ENCODE measurements at places on chromosomes 3 and 15.

- no peak for DNase-seq
These were observed 1.4 kb downstream of the VHL start for GRCh38 chr3:10142707-10143560.

- DNase-seq, result no peak
These were observed 43.5 kb downstream of the ARRDC4 start for GRCh38 chr15:98003996-98004395.

DNA sequence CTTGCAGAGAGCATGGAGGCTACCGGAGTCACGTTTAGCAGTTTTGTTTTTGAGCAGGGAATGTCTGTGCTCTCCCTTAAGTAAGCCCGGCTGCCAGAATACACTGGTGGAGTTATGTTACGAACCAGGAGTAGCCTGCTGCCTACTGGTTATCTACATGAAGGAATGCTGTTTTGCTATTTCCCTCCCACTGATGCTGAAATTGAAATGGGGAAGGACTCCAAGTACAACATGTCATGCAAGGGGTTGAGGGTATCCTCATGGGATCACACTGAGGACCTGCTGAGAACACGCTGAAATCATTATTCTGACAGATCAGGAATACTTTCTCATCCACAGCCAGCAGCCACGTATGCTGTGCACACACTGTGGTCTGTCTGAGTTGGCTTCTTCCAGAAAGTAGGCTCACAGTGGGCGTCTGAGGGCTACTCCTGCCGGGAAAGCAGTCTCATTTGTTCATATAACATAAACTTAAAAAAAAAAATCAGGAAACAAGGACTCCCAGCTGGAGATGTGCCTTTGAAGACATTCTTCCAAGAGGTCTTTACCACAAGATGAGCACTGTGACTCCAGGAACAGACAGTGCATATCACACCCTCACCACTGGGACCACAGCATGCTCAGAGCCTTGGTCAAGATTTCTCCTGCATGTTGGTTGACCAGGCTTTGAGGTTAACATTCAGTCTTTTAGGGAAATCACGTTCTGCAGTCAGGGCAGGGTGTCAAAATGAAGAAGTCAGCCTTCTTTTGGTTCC lies 300.4 kb upstream of the RASGRP1 start:
- no peak for DNase-seq

DNA sequence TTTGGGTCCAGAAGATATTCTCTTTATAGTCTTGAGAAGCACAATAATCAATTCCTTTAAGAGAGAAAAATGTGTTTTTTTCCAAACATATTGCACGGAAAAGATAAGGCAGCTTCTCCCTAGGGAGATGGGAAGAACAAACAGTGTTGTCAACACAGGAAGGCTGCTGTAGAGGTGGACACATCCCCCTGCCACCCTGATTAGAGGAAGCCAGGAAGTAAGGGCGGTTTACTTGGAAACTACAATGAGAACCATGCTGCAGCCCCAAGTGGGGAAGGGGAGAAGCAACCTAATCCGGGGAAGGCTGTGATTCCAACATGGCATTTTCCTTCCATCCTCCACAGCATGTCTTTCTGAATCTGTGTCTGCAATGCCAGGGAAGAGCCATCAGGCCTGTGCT lies 256.9 kb upstream of the TGFBR2 start:
- no peak for DNase-seq

DNA sequence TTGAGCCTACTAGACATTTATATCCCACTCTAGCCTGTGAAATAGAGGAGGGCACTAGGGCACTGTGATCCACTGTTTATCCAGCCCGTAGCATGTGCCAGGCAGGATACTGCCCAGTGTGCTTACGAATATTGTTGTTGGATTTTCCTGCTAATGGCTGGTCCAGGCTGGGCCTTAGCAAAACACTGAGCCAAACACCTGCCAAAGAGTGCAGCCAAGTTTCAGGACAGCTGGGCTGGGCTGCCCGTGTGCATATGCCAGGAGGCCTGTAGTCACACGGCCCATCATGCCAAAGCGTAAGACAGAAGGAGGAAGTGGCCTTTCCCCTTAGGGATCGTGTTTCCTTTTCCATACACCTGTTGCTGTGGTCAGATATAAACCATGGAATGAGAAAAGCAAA lies 54.5 kb upstream of the ABHD10 start:
- DNase-seq, result no peak

- DNase-seq, result no peak
These were observed 377.9 kb downstream of the GAP43 start for GRCh38 chr3:116001151-116001621.

- no peak for DNase-seq
These were observed 106.7 kb upstream of the PIAS1 start for GRCh38 chr15:67947254-67948039.

- DNase-seq, result no peak
These were observed 113.6 kb downstream of the CACNA2D3 start for GRCh38 chr3:54235998-54236397.

- DNase-seq, result no peak
These were observed 96.4 kb upstream of the SMAD3 start for GRCh38 chr15:66968806-66969596.

DNA sequence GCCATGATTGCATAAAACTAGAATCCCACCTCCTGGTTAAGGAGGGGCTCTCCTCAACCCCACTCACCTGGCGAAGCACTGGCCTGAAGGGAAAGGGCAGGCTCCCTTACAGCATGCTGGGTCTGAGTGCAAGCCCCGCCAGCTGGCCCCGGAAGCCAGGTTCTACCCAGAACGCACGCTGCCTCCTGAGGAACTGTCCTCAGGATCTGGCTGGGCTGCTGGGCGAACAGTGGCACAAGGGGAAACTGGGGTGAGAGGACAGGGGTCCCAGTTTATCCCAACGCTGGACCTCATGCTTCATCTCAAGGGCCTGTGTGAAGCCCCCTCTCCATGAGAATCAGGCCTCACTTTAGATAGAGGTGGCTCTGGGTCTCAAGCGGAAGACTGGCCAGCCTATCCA lies 47.5 kb downstream of the NUP210 start:
- DNase-seq, result no peak

GRCh38 chr3:73653877-73654276 lies 29.1 kb upstream of the PDZRN3 start:
- DNase-seq, result no peak

DNA sequence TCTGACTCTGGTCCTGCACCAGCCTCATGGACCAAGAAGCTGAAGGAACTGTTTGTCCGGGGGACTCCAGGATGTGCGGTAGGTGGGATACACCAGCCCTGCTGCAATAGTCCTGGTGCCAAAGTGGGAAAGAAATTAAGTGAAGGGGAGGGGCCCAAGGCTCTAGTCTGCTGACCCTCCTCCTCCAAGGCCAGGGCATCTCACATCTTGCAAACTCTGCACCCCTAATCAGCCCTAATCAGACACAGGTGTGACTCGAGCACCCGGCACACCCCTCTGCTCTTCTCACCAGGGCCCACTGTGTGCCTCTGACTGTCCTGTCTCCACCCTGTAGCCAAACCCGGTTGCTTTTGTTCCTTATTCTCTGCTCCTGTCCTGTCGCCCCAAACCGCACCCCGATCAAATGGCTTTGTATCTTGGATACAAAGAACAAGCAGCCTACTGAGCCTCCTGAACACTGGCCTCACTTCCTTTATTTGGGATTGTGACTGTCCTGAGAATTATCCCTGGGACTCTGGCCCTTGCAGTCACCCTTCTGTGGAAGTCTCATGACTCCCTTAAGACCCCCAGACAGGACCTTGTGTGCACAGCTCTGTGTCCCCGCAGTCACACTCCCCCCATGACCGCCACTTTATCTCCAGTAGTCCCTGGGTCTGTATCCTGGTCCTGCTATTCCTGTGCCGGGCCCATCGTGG lies 26.7 kb upstream of the SLC41A3 start:
- no peak for DNase-seq

GRCh38 chr3:132499071-132499470 lies 81.8 kb downstream of the DNAJC13 start:
- no peak for DNase-seq

GRCh38 chr3:126067959-126068358 lies 16.0 kb downstream of the SLC41A3 start:
- no peak for DNase-seq

All from amygdala (tissue), 56 donors.